ENCODE measurements at places on chromosomes 7 and 10. TPM values are rescaled to one million over a fixed set of nuclear protein-coding genes. Genes with fewer than 3 reads are reported as not detected.

C10orf143 gene
- total RNA-seq: 5.5 TPM

TWIST1 gene
- total RNA-seq: 0.12 TPM

GRCh38 chr7:120114626-120115025 is 158.3 kb upstream of the KCND2 start:
- H3K27me3 ChIP-seq: no peaks in the 10 kb centered on the region
- no peaks in the 10 kb centered on the region for H3K4me1 ChIP-seq
- no peaks in the 10 kb centered on the region for H3K36me3 ChIP-seq
- no peak overlapping the region for H3K4me3 ChIP-seq
- DNase-seq: no peak

DNA sequence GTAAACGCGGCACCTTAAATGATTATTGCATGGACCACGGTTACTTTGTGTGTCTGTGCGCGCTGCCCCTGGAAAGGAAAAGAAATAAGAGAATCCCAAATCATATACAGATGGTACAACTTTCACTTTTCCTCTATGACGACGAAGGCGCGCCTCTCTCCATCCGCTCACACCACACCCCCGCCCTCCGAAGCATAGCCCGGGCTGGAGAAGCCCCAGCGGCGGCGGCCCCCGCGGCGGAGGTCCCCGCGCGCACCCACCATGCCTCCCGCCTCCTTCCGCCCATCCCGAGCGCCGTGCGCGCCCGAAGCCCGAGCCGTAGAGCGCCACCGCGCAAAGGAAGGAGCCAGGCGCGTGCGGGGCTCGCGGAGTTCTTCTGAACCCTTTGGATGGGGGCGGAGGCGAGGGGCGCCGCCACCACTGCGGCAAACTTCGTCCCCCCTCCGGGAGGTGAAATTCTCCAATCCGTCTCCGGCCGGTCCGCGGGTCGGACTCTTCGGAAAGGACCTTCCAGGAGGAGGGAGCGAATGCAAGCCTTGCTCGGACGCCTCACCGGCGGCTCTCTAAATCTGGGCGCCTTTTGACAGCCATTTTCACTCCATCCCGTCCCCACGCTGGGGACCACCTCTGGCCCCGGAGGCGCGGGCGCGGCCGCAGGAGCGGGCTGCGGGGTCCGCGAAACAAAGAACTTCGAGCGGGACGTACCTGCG is 588 bp downstream of the GLI3 start:
- H3K4me3 ChIP-seq: peak overlapping the region; percentile 71
- peaks cover 11% of the 10 kb centered on the region for H3K4me1 ChIP-seq
- DNase-seq: peak; percentile 9
- H3K27me3 ChIP-seq: peaks cover 79% of the 10 kb centered on the region
- H3K36me3 ChIP-seq: no peaks in the 10 kb centered on the region
- H3K27ac ChIP-seq: no peak overlapping the region

DNA sequence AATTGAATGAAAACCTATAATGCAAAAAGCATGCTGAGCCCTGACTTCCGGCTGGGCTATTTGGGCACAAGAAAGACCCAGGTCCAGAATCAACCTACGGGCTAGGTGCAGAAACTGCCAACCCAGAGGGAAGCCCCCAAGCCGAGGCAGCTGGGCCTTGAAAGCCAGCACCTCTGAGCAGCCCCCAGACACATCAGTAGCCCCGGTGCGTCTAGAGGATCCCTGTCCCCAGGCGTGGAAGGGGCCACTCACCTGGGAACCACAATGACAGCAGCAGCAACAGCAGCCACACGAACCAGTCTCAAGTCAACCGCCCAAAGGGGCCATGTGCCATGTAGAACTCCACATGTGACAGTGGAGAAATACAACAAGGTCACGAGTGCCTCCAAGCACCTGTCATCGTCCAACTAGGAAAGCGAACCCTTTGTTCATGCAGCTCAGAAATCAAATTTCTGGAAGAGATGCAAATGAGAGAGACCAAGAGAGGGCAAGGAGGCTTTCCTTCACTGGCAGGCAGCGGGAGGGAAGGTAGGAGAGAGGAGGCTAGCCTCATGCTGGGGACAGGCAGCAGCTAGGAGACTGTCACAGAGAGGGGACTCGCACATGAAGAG is 57.5 kb upstream of the CHST15 start:
- no peak overlapping the region for H3K4me3 ChIP-seq
- H3K4me1 ChIP-seq: peaks cover 31% of the 10 kb centered on the region
- peak overlapping the region; percentile 55 for H3K27ac ChIP-seq
- peaks cover 16% of the 10 kb centered on the region for H3K27me3 ChIP-seq
- no peak for DNase-seq
- H3K36me3 ChIP-seq: peaks cover 2% of the 10 kb centered on the region

DNA sequence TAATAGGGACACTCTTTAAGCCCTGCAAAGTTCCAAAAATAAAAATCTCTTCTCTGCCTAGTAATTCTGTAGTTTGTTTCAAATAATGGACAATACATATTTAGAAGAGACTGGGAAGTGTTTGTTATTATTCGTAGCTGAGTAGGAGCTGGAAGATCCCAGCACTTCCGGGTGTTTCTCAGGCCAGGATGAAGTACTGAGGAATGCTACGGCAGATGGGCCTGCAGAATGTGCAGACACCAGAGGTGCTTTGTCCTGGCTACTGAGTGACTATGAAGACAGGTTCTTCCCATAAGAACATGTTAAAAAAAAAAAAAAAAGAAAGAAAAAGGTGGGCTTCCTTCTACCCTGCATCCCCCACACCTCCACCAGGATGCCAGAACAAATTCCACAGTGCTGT is 36.1 kb downstream of the ETV1 start:
- H3K4me3 ChIP-seq: no peak overlapping the region
- no peaks in the 10 kb centered on the region for H3K27me3 ChIP-seq
- H3K36me3 ChIP-seq: no peaks in the 10 kb centered on the region
- no peak overlapping the region for H3K27ac ChIP-seq
- no peak for DNase-seq

NME8 gene
- total RNA-seq: not detected

FAM25A gene
- total RNA-seq: not detected

DNA sequence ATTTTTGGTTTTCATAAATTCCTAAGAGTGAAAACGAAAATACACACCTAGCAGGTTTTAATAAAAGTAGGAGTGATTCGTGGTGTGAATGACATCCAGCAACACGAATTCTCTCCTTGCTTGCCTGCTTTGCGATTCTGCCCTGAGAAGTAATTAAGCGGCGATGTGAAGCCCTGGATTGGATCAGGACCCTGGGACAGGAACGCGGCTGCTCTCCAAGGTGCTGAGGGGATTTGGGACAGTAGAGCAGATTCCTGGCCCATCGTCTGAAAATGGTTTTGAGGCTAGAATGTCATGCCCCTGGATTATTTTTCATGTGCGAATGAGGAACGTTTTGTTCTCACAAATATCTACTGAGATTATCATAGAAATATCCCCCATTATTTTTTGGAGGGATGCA is 7.8 kb downstream of the NPS start:
- no peak for DNase-seq
- no peaks in the 10 kb centered on the region for H3K36me3 ChIP-seq
- no peak overlapping the region for H3K4me3 ChIP-seq
- no peaks in the 10 kb centered on the region for H3K4me1 ChIP-seq

DNA sequence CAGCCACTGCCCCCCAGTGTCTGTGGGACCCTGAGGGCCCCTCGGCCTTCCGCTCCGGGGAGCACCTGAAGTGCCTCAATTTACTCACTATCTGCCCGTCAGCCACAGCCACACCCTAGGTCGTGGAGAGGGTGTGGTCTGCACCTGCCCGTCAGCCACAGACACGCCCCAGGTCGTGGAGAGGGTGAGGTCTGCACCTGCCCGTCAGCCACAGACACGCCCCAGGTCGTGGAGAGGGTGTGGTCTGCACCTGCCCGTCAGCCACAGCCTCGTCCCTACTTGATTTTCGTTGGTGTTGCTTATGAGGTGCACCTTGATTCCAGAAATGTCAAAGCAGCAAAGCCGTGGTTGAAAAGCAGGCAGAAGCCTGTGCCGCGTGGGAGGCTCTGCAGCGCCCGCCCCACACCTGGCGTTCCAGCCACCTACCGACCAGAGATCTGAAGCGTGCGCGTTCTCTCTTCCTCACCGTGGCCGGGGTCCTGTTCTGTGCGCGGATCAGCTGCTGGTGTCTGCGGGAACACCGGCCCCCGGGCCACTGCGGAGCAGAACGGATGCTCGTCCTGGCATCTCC is 101.6 kb downstream of the DYNC2I1 start:
- DNase-seq: peak; percentile 56
- no peak overlapping the region for H3K27ac ChIP-seq
- H3K4me3 ChIP-seq: peak overlapping the region; percentile 62
- peaks cover 6% of the 10 kb centered on the region for H3K27me3 ChIP-seq

GRCh38 chr10:98694883-98695282 is 248.1 kb upstream of the HPS1 start:
- H3K27ac ChIP-seq: no peak overlapping the region
- no peaks in the 10 kb centered on the region for H3K4me1 ChIP-seq
- no peak for DNase-seq
- H3K36me3 ChIP-seq: no peaks in the 10 kb centered on the region
- H3K4me3 ChIP-seq: no peak overlapping the region

DNA sequence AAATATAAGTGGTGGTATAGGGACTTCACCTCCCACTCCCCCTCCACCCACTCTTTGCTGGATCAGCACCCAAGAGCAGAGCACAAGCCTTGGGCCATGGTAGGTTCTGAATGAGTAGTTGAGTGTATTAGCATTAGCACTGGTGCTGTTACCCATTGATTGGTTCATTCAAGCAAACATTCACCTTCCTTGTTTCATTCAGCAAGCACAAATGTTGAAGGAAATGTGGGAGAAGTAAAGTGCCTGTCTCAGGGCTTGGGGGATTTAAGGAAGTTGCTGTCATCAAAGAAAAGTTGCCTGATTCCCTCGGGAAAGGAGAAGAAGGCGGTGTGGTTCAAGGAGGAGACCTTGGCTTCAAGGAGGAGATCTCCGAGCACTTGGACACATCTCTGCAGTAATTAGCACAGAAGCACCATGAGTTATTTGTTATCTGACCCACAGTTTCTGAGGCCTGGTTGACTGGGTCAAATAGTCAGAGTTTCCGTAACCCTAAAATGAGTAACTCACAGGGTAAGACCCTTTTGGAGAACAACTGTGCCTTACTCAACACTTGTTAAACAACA is 17.3 kb downstream of the IL2RA start:
- H3K27me3 ChIP-seq: no peaks in the 10 kb centered on the region
- H3K27ac ChIP-seq: peak overlapping the region; percentile 72
- peak overlapping the region; percentile 45 for H3K4me3 ChIP-seq
- H3K4me1 ChIP-seq: peaks cover 87% of the 10 kb centered on the region
- DNase-seq: no peak

- H3K36me3 ChIP-seq: no peaks in the 10 kb centered on the region
- H3K27me3 ChIP-seq: no peaks in the 10 kb centered on the region
- H3K4me1 ChIP-seq: no peaks in the 10 kb centered on the region
- DNase-seq: no peak
- no peak overlapping the region for H3K27ac ChIP-seq
These were observed 97.1 kb downstream of the JCAD start for GRCh38 chr10:29962166-29962850.

UNC5B gene
- not detected for total RNA-seq

GDF10 gene
- total RNA-seq: not detected

- peaks cover 7% of the 10 kb centered on the region for H3K36me3 ChIP-seq
- no peak overlapping the region for H3K27ac ChIP-seq
- no peak overlapping the region for H3K4me3 ChIP-seq
- H3K27me3 ChIP-seq: no peaks in the 10 kb centered on the region
These were observed 124.1 kb downstream of the MAD1L1 start for GRCh38 chr7:2108501-2109250.

GRCh38 chr10:78025685-78026364 is 3.5 kb downstream of the POLR3A start:
- DNase-seq: no peak
- H3K27me3 ChIP-seq: no peaks in the 10 kb centered on the region
- H3K36me3 ChIP-seq: peaks cover 45% of the 10 kb centered on the region
- H3K27ac ChIP-seq: no peak overlapping the region

DNA sequence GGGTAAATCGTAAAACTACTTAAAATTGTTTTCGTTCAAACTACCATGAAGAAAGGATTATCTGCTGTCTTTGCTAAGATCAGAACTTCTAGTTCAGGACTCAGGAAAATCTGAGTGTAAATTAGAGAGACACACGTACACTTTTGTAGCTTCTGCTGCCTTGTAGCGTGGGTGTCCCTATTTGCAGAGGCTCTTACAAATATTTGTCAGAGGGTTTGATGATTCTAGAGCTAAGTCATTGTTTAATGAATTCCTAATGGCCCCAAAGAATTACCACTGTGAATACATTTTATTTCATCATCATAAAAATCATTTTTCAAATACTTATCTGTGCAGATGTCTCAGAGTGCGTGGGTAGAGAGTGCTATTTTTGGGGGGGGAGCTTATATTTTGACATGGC is 314.9 kb downstream of the LRMDA start:
- DNase-seq: no peak
- no peaks in the 10 kb centered on the region for H3K27me3 ChIP-seq
- no peak overlapping the region for H3K4me3 ChIP-seq

DDX56 gene
- total RNA-seq: 84.9 TPM

DNA sequence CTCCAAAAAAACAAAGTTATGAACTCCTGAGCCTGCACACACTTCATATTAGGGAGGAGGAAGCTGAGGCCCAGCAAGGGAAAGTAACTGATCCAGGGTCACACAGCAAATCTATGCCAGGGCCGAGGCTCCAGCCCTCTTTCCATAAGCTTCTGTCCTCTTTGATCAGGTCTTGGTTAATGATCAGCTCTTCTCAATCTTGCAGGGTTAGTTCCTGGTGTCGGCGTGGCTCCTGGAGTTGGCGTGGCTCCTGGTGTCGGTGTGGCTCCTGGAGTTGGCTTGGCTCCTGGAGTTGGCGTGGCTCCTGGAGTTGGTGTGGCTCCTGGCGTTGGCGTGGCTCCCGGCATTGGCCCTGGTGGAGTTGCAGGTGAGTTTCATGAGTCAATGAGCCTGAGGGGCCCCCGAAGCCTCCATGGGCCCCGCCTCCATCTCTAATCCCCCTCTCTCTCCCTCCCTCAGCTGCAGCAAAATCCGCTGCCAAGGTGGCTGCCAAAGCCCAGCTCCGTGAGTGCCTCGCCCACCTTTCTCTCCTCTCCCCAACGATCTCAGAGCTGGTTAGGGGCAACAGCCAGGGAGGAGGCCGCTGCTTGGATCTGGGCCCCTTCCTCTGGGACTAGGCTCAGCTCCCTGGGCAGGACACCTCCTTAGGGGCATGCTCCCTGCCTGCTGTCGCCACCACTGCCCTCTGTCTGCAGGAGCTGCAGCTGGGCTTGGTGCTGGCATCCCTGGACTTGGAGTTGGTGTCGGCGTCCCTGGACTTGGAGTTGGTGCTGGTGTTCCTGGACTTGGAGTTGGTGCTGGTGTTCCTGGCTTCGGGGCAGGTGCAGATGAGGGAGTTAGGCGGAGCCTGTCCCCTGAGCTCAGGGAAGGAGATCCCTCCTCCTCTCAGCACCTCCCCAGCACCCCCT is 23.7 kb upstream of the LIMK1 start:
- no peaks in the 10 kb centered on the region for H3K36me3 ChIP-seq
- DNase-seq: no peak
